ENCODE measurements at places on chromosomes 6 and 20. TPM values are rescaled to one million over a fixed set of nuclear protein-coding genes. Genes with fewer than 3 reads are reported as not detected.

Gene VGLL2
- not detected for polyA plus RNA-seq

Gene RRAGD
- polyA plus RNA-seq, result 3.1 TPM

Gene RTF2
- 66.2 TPM for polyA plus RNA-seq

Gene KIF6
- polyA plus RNA-seq, result 0.17 TPM

Gene ALDH8A1
- polyA plus RNA-seq, result 0.70 TPM

Gene RFX6
- not detected for polyA plus RNA-seq

Gene SPATA25
- 0.46 TPM for polyA plus RNA-seq

Gene CPNE5
- polyA plus RNA-seq, result 15.6 TPM

Gene TREML1
- 1.2 TPM for polyA plus RNA-seq
